IMR-90 (cell line): ENCODE measurements at places on chromosomes 12 and 14.
A peak's percentile ranks its signal among the peaks of the same experiment; 100 is the strongest.

DNA sequence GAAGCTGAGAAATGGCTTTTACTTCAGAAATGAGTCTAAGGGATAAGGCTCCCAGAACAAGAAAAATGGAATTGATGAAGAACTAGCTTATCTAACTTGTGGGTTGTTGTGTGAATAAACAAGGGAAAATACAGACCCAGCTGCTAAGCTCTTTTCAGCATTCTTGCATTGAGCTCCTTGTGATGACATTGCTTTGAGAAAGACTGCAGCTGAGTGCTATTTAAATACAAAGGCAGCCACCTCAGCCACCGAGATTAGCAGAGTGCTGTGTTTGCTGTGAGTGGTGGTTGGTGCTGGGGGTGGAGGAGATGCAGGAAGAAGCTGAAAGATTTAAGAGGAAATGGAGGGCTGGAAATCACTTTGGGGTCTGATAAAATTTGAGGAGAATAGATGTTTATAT lies 396.0 kb upstream of the PRICKLE1 start:
- DNase-seq: peak; percentile 58

DNA sequence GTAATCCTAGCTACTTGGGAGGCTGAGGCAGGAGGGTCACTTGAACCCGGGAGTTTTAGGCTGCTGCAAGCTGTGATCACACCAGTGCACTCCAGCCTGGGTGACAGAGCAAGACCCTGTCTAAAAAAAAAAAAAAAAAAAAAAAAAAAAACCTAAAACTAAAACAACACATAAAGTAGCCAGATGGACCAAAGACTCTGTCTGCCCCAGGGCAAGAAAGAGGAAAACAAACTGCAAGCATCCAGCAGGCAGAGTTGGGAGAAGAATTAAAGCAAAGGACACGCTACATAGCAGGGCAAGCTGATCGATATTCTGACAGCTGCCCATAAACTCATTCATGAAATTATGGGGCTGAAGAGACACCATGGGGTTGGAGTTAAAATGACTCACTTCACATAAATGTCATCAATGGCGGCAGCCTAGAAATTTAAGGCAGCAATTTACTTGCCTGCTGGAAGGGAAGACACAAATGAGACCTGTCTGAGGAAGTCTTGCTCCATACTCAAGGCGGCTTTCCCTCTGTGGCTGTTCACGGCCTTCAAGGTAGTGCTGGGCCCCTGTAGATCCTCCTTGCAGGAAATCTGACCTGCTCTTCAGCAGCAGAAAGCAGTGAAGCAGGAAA lies 259.1 kb upstream of the FKBP4 start:
- DNase-seq: peak; percentile 20

GRCh38 chr14:104226421-104227383 lies 88.3 kb downstream of the KIF26A start:
- DNase-seq: no peak

- DNase-seq: no peak
These were observed 73.2 kb downstream of the ANO4 start for GRCh38 chr12:100867639-100868393.

- no peak for DNase-seq
These were observed 11.9 kb upstream of the PUS1 start for GRCh38 chr12:131917139-131917710.

DNA sequence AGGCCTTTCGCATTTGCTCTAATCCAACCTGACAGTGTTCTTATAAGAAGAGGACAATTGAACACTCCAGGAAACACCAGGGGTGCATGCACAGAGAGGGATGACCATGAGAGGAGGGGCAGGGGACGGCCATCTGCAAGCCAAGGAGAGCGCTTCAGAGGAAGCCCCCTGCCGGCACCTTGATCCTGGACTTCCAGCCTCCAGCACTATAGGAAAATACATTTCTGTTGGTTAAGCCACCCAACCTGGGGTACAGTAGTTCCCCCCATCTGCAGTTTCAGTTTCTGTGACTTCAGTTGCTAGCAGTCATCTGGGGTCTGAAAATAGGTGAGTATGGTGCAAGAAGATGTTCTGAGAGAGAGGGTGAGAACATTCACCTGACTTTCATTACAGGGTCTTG lies 64.7 kb downstream of the CLMN start:
- no peak for DNase-seq

DNA sequence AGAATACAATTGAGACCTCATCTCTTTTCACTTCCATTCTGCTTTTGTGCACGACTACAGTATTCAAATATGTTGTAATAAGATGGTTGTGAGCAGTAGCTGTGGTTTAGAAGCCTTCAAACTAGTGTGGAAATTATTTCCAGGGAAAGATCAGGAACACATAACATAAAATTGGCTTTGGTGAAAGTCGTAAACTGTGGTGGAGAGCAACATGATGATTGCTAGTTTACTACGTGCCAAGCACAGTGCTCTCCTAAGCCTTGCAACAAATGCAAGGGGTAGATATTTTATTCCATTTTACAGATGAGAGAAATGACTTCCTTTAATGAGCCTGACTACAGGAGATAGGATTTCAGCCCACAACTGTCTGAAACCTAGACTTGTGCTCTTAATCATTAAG lies 172.4 kb upstream of the LMNTD1 start:
- no peak for DNase-seq

DNA sequence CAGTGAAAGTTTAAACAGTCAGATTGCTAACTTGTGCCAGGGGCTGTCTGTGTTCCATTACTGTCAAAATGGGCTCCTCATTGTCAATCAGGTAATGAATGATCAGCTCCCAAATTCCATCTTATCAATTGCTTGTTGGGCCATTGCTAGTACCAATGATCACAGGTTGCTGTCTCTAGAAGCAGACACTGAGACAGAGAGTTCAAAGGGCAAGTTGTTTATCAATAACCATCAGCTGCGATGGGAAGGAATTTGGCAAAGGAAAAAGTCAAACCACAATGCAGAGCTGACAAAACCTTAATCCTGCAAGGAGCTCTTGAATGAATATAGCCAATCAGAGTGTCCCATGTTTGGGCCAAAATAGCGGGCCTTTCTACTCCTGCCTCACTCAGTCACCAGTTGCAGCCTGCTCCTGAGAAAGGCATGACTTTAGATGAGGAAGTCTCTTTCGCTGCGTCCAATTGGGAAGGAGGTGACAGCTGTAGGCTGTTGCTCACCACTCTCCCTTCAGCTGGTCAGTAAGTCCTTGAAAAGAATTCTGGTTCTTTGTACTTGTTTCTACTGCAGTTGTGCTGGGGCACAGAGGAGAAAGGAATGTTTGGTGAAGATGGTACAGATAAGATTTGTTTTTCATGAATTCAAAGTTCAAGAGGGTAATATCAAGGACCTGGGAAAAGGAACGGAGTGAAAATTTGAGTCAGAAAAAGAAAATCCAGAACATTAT lies 179.2 kb upstream of the PDE3A start:
- DNase-seq: no peak

DNA sequence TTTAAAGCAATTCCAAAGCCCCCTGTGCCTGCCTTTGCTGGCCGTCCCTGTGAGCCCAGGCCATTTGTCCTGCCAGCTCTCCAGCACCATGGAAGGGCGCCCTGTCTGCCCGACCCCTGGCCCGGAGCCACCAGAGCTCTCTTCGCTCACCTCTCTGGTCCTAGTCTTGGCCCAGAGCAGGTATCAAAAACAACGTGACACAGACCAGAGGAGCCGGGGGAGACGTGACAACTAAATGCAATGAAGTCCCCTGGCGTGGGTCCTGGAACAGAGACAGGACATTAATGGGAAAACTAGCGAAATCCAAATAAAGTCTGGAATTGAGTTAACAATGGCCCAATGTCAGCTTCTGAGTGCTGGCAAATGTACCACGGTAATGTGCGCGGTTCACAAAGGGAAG lies 83.2 kb upstream of the DIO3 start:
- DNase-seq: no peak

- DNase-seq: no peak
These were observed 723 bp upstream of the LRP10 start for GRCh38 chr14:22870811-22871223.

GRCh38 chr12:53809005-53809404 lies 57.2 kb upstream of the CISTR start:
- no peak for DNase-seq

DNA sequence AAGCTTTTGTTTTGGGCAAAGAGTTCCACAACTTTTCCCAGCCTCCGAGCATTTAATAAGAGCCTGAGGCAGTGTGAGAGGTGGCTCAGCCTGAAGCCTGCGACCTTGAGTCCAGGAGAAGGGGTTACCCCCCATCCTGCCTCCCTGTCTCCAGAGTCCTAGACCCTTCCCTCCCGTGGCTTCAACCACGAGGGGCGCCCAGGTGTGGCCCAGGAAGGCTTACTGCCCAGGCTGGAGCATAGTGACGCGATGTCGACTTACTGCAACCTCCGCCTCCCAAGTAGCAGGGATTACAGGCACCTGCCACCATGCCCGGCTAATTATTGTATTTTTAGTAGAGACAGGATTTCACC lies 641 bp downstream of the LRRC43 start:
- no peak for DNase-seq

- no peak for DNase-seq
These were observed 47.9 kb upstream of the OR4E1 start for GRCh38 chr14:21721504-21721903.

DNA sequence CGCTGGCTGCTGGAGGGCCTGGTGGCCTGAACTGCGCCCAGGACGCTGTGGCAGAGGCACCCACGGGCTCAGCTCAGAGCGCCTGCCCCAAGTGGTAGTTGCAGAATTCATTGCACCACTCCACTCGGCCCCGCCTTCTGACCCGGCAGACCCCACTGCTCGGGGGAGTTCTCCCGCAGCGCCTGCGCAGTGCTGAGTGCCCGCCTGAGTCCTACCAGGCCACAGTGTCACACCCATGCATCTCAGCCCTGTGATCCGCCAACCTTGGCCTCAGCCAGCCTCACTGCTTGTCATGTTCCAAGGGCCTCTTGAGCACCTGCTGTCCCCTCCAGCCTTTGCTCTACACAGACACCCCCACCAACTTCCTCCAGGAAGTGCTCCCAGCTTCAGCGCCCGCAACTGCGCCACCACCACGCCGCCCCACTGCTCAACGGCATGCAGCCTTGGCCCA lies 12.2 kb downstream of the DEGS2 start:
- no peak for DNase-seq

DNA sequence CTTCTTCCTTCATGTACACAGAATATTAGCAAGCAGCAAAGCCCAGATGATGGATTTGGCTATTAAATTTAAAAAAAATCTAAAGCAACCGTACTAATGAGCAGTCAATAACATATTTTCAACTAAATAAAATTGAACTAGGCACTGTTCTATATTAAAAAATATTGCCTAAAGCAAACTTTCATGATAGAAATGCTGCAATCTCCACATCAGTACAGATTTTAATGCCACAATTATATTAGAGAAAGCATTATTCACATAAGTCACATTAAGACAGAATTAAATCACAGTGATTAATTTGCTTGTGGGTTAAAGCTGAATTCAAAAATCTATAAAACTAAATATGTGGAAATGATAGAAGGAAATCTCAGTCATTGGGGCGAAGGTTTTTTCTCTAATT lies 200.7 kb downstream of the KCNH5 start:
- no peak for DNase-seq

GRCh38 chr12:117049295-117049694 lies 49.9 kb downstream of the TESC start:
- DNase-seq: no peak

- DNase-seq: no peak
These were observed 69.3 kb upstream of the IGF1 start for GRCh38 chr12:102549691-102550090.

GRCh38 chr12:64252681-64253080 lies 30.6 kb upstream of the KICS2 start:
- peak; percentile 61 for DNase-seq

DNA sequence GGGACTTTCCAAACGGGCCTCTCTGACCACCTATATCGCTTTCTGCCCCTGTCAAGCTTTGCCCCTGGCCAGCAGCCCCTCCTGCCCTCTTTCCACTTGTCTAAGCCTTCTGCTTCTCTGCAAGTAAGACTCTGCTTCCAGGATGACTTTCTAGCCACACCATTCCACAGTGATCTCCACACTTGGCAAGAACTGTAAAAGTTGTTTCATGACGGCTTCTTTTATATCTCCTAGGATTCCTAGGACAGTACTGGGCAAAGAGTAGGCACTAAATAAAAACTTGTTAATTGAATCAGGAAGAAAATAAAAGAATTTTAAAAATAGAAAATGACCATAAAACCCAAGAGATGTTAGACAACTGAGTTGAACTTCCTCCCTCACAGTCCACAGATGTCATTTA lies 1.8 kb upstream of the PTPN21 start:
- DNase-seq: peak; percentile 25

GRCh38 chr12:75998292-75999063 lies 33.1 kb downstream of the PHLDA1 start:
- no peak for DNase-seq

- DNase-seq: no peak
These were observed 33.1 kb downstream of the FERMT2 start for GRCh38 chr14:52917735-52918134.

DNA sequence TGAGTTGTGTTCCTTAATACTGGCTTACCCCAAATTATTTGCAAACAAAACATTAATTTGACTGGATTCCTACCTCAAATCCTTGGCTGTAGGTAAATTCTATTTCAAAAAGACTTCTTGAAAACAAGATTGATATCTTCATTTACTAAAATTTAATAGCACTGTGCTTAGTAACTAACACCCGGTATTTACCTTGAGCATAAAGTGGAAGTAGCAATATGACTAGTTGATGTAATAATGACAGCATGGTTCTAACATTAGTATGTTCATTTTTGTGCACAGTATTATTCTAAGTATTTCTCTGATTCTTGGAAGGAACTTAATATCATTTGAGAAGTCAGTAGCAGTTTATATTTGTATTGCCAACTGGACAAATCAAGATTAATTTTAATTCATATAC lies 96.8 kb downstream of the PPHLN1 start:
- DNase-seq: no peak

GRCh38 chr14:71444030-71444822 lies 488.0 kb upstream of the RGS6 start:
- no peak for DNase-seq

GRCh38 chr14:22524784-22525161 lies 64.3 kb downstream of the DAD1 start:
- peak; percentile 45 for DNase-seq
